ENCODE measurements at places on chromosomes 7 and 10.

- no peak for DNase-seq
Measured at GRCh38 chr10:110503528-110504110, 5.9 kb downstream of the DUSP5 start.

GRCh38 chr10:16653224-16653623 is 131.5 kb upstream of the C1QL3 start:
- no peak for DNase-seq

GRCh38 chr10:128065881-128066534 is 60.2 kb downstream of the MKI67 start:
- no peak for DNase-seq

DNA sequence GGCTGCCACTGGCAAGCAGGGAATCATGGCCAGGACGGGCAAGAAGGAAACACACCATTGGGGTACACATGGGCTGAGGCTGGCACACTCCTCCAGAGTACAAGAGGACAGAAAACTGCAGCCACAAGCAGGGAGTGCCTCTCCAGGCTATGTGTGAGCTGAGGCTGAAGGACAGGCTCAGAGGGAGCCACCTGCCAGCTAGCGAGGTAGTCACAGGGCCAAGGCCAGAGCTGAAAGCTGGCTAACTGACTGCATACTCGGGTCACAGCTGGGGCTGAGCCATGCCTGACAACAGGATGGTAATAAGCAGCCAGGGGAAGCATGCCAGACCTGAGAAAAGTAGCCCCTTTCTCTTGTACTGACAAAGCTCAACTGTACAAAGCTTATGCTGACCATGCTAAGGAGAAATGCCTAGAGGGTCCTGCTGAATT is 52.0 kb downstream of the KIF5B start:
- DNase-seq = no peak

DNA sequence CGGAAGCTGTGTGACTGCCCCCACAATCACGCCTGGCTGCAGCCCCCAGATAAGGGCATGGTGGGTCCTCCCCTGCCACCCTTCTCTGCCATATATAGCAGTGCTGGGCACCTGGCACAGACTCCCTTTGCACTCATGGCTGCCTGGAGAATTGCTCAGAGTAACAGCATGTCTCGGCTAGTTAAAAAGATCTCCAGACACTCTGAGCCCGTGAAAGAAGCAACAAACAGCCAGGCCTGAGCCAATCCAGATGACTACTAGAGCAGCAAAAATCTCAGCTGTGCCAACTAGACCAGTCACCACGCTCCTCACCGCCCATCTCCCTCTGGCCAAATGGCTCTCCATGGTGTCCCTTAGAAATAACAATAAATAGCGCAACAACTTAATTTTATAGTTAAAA is 71.3 kb downstream of the PARD3 start:
- no peak for DNase-seq

- DNase-seq = no peak
Measured at GRCh38 chr10:70649526-70649925, 22.8 kb upstream of the ADAMTS14 start.

DNA sequence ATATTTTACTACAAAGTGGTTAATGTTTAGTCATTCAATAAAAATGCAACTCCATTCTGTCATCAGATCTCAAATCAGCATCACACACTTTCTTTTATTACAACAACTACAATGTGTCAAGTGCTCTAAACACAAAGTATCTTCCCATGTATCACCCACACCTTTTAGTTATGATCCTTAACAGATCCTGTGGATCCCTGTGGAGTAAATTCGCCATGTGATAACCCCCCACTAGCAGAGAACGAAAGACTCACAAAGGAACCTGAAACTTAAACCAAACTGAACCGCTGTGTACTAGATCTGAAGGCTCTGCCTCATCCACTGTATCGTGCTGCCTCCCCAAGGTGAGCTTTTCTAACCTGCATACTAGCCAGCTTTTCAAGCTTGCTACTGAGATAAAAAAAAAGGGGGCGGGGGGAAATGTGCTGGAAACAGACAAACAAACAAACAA is 1.7 kb downstream of the DPY19L1 start:
- no peak for DNase-seq

- DNase-seq = no peak
Measured at GRCh38 chr7:47290867-47291266, 291.0 kb downstream of the TNS3 start.

Data from stimulated activated CD4-positive, alpha-beta T cell treated with anti-CD3 and anti-CD28 coated beads, TNF-alpha, amount 100 ng/mL, for 48 hours (primary cell).